ENCODE measurements at places on chromosomes 3 and 15. TPM values are rescaled to one million over a fixed set of nuclear protein-coding genes. Genes with fewer than 3 reads are reported as not detected.

The HTR3E gene
- total RNA-seq, result not detected

The LIPH gene
- total RNA-seq, result not detected

The AMIGO3 gene
- total RNA-seq, result not detected

The SLC22A13 gene
- total RNA-seq, result 0.78 TPM

The ECE2 gene
- total RNA-seq, result not detected

The CTXN2 gene
- total RNA-seq, result 0.05 TPM

The TNFSF10 gene
- 54.8 TPM for total RNA-seq

The SLC9C1 gene
- total RNA-seq, result 0.37 TPM

The BAHD1 gene
- 26.5 TPM for total RNA-seq

GRCh38 chr3:148879256-148879655, 14.2 kb downstream of the CPA3 start:
- no peaks in the 10 kb centered on the region for H3K4me1 ChIP-seq
- no peak overlapping the region for H3K27ac ChIP-seq
- H3K4me3 ChIP-seq, result no peak overlapping the region
- no peak for DNase-seq

GRCh38 chr3:43159876-43160255, 54.0 kb upstream of the POMGNT2 start:
- no peak overlapping the region for H3K4me3 ChIP-seq
- no peak overlapping the region for H3K27ac ChIP-seq
- no peak for DNase-seq

DNA sequence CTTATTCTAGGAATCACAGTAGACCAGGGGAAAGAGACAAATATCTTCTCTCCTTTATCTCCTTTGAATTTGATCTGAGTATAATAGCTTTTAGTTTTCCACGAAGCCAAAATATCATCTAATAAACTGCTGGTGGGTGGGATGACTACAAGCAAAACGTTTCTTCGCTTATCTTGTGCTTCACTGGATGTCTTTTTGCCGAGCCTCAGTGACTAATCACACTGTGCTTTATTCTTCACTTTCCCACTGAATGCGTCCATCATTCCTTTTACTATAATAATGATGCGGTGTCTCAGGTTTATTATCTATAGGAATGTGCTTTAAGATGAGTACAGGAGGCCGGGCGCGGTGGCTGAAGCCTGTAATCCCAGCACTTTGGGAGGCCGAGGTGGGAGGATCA, 32.5 kb downstream of the CEP152 start:
- peaks cover 59% of the 10 kb centered on the region for H3K36me3 ChIP-seq
- H3K27me3 ChIP-seq, result no peaks in the 10 kb centered on the region
- H3K27ac ChIP-seq, result no peak overlapping the region
- no peak for DNase-seq
- peaks cover 8% of the 10 kb centered on the region for H3K4me1 ChIP-seq

- no peaks in the 10 kb centered on the region for H3K4me1 ChIP-seq
- no peaks in the 10 kb centered on the region for H3K36me3 ChIP-seq
- H3K4me3 ChIP-seq, result no peak overlapping the region
- H3K27ac ChIP-seq, result no peak overlapping the region
Observed at GRCh38 chr3:94494992-94495391, 432.1 kb downstream of the NSUN3 start.

GRCh38 chr3:191631496-191631895, 170.5 kb downstream of the PYDC2 start:
- H3K4me3 ChIP-seq, result no peak overlapping the region
- H3K36me3 ChIP-seq, result no peaks in the 10 kb centered on the region
- no peaks in the 10 kb centered on the region for H3K4me1 ChIP-seq
- H3K27ac ChIP-seq, result no peak overlapping the region
- no peaks in the 10 kb centered on the region for H3K27me3 ChIP-seq

GRCh38 chr15:63953524-63953923, 92.8 kb downstream of the DAPK2 start:
- H3K27ac ChIP-seq, result no peak overlapping the region
- H3K27me3 ChIP-seq, result peaks cover 10% of the 10 kb centered on the region
- no peak for DNase-seq
- peaks cover 7% of the 10 kb centered on the region for H3K4me1 ChIP-seq

DNA sequence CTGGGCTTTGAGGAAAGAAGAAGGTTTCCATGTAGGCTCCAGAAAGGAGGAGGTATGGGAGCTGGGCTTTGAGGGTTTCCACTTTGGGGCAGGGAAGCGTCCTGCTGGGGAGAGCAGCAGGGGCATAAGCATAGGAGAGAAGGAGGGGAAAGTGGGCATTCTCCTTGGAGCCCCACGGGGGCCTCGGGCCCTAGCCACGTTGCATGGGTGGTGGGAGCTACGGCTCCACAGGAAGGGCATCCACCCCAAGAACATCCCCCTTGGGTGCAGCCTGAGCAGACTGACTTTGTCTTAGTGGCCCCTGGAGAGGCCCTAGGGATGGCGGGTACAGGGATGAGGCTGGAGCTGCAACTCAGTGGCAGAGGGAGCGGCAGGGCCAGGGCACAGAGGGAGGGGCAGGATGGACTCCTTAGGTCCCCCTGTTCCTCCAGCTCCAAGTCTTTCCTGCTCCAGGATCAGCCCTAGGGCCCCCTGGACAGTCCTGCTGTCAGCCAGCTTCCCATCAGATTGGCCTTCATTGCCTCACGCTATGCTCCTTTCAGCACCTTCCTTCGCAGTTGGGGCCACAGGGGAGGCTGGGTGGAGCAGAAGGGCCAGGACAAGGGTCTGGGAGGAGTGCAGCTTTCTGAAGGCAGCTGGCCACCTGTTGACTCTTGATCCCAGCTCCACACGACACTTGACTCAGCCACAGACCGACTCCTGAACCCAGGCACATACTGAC, 22.9 kb downstream of the PRR20G start:
- no peak overlapping the region for H3K27ac ChIP-seq
- no peaks in the 10 kb centered on the region for H3K27me3 ChIP-seq
- H3K36me3 ChIP-seq, result no peaks in the 10 kb centered on the region
- DNase-seq, result no peak
- H3K4me1 ChIP-seq, result no peaks in the 10 kb centered on the region
- no peak overlapping the region for H3K4me3 ChIP-seq

DNA sequence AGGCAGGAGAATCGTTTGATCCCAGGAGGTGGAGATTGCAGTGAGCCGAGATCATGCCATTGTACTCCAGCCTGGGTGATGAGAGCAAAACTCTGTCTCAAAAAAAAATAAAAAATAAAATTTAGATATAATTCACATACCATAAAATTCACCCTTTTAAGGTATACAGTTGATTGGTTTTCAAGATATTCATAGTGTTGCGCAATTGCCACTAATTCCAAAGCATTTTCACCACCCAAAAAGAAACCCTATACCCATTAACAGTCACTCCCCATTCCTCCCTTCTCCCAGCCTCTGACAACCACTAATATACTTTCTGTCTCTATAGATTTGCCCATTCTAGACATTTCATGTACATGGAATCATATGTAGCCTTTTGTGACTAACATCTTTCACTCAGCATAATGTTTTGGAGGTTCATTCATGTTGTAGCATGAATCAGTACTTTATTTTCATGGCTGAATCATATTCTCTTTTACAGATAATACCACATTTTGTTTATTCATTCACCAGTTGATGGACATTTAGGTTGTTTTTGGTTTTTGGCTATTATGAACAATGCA, 116.7 kb downstream of the RASA2 start:
- H3K4me3 ChIP-seq, result no peak overlapping the region

- no peak for DNase-seq
- no peaks in the 10 kb centered on the region for H3K27me3 ChIP-seq
- no peak overlapping the region for H3K4me3 ChIP-seq
- H3K27ac ChIP-seq, result no peak overlapping the region
- peaks cover 41% of the 10 kb centered on the region for H3K4me1 ChIP-seq
Observed at GRCh38 chr3:172065967-172066762, 26.8 kb downstream of the FNDC3B start.

DNA sequence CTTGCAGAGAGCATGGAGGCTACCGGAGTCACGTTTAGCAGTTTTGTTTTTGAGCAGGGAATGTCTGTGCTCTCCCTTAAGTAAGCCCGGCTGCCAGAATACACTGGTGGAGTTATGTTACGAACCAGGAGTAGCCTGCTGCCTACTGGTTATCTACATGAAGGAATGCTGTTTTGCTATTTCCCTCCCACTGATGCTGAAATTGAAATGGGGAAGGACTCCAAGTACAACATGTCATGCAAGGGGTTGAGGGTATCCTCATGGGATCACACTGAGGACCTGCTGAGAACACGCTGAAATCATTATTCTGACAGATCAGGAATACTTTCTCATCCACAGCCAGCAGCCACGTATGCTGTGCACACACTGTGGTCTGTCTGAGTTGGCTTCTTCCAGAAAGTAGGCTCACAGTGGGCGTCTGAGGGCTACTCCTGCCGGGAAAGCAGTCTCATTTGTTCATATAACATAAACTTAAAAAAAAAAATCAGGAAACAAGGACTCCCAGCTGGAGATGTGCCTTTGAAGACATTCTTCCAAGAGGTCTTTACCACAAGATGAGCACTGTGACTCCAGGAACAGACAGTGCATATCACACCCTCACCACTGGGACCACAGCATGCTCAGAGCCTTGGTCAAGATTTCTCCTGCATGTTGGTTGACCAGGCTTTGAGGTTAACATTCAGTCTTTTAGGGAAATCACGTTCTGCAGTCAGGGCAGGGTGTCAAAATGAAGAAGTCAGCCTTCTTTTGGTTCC, 300.4 kb upstream of the RASGRP1 start:
- H3K4me1 ChIP-seq, result no peaks in the 10 kb centered on the region
- H3K27me3 ChIP-seq, result peaks cover 5% of the 10 kb centered on the region
- DNase-seq, result no peak
- H3K4me3 ChIP-seq, result no peak overlapping the region

DNA sequence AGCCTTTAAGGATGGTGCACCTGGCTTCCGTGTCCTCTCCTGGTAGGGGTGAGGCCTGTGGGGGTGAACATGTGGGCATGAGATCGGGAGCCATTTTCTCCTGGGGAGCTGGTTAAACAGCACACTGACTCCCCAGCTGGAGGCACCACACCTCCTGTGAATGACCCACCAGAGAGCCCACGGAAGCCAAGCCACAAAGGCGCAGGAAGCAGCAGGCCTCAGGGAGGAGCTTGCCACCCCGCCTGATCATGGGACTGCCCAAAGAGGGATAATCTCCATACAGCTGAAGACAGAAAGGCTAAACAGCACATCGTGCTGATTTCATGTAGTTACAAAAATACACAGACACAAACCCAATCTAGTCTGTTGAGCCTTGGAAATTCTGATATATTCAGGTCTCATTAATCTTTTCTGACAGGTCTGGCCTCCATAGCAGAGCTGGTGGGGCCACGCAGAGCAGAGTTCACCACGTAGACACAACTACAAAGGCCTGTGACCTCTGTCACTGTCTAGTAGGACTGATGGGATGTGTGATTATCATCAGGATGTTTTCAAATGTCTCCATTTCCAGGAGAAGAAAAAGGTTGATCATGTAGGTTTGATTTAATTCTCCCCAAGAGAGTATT, 75.2 kb downstream of the DUT start:
- H3K36me3 ChIP-seq, result no peaks in the 10 kb centered on the region
- no peaks in the 10 kb centered on the region for H3K4me1 ChIP-seq
- peaks cover 6% of the 10 kb centered on the region for H3K27me3 ChIP-seq
- H3K27ac ChIP-seq, result no peak overlapping the region
- no peak for DNase-seq

- peaks cover 3% of the 10 kb centered on the region for H3K27me3 ChIP-seq
- no peak overlapping the region for H3K27ac ChIP-seq
- no peak overlapping the region for H3K4me3 ChIP-seq
- H3K36me3 ChIP-seq, result peaks cover 21% of the 10 kb centered on the region
Observed at GRCh38 chr3:40470701-40471100, 6.2 kb upstream of the ZNF619 start.

DNA sequence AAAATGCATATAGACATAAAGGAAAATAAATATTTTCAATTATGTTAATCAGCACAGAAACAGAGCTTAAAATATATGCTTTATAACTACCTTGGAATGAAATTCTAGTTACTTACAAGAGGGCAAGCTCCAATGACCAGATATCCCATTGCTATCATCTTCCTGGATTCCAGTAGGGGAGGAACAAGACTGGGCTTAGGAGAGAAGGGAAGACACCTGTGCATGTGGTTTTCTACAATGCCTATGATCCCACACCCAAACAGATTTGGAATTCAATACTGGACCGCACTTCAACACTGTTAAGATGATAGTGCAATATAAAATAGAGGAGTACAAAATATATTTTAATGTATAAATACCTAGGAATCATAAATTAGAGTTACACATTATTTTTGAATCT, 79.6 kb downstream of the ARPP21 start:
- no peaks in the 10 kb centered on the region for H3K36me3 ChIP-seq
- no peaks in the 10 kb centered on the region for H3K4me1 ChIP-seq
- no peaks in the 10 kb centered on the region for H3K27me3 ChIP-seq

DNA sequence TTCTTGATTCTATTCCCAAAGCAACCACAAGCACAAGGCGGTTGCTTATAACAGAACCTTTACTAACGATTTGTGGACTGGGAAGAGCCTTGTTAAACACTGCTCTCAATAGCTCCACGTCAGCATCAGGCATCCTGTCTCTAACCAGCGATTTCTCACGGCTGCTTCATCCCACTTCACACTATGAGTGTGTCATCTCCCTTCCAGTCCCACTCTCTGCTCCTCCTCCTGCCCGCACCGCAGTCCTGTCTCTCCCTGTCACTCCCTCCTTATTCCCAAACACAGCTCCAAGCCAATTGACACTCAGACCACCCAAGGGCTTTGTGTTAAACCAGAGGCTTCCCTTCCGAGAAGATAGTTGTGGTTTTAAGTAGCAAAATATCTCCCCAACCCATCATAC, 94.8 kb downstream of the ABHD5 start:
- no peaks in the 10 kb centered on the region for H3K36me3 ChIP-seq
- no peaks in the 10 kb centered on the region for H3K4me1 ChIP-seq
- peaks cover 6% of the 10 kb centered on the region for H3K27me3 ChIP-seq
- H3K27ac ChIP-seq, result no peak overlapping the region
- DNase-seq, result no peak
